Subcutaneous preadipocyte (primary cell): ENCODE measurements at places on chromosomes 1 and 21. TPM values are rescaled to one million over a fixed set of nuclear protein-coding genes. Genes with fewer than 3 reads are reported as not detected.

Gene PLOD1
- 221 and 251 TPM in 2 replicates for total RNA-seq

Gene SPATA46
- not detected in 2 replicates for total RNA-seq

Gene BACE2
- total RNA-seq = 16.4 and 20.9 TPM in 2 replicates

Gene IFNLR1
- total RNA-seq = not detected in 2 replicates

Gene G0S2
- 1.6 and 23.9 TPM in 2 replicates for total RNA-seq

Gene LYPD8
- not detected in 2 replicates for total RNA-seq

Gene WNT2B
- total RNA-seq = 1.5 and 2.0 TPM in 2 replicates

Gene BCL2L15
- total RNA-seq = 0.59 and 1.8 TPM in 2 replicates

Gene NKAIN1
- under 0.01 and 0.59 TPM in 2 replicates for total RNA-seq

Gene SON
- 87.8 and 115 TPM in 2 replicates for total RNA-seq

Gene AMPD1
- total RNA-seq = not detected in 2 replicates

Gene MLLT11
- 0.73 and 0.78 TPM in 2 replicates for total RNA-seq

Gene PTPRU
- 8.8 and 20.1 TPM in 2 replicates for total RNA-seq

Gene SUSD4
- not detected in 2 replicates for total RNA-seq

Gene CCDC30
- total RNA-seq = 1.4 and 1.5 TPM in 2 replicates

Gene RIPPLY3
- not detected in 2 replicates for total RNA-seq

Gene GLMN
- 11.3 and 12.9 TPM in 2 replicates for total RNA-seq

Gene MYOC
- total RNA-seq = not detected in 2 replicates

Gene TNFRSF25
- total RNA-seq = 0.37 and 3.1 TPM in 2 replicates

Gene BATF3
- total RNA-seq = 3.1 and 4.0 TPM in 2 replicates

Gene SH3D21
- total RNA-seq = 1.5 and 2.7 TPM in 2 replicates

Gene H6PD
- total RNA-seq = 28.2 and 44.8 TPM in 2 replicates

Gene IL19
- total RNA-seq = not detected in 2 replicates

Gene ACTL8
- 0.20 and 0.37 TPM in 2 replicates for total RNA-seq

Gene TMEM59
- 116 and 150 TPM in 2 replicates for total RNA-seq

Gene MFSD2A
- 6.2 and 16.6 TPM in 2 replicates for total RNA-seq
